ENCODE measurements at places on chromosomes 2 and 18. TPM values are rescaled to one million over a fixed set of nuclear protein-coding genes. Genes with fewer than 3 reads are reported as not detected.

DPP4 gene
- 24.2 TPM for total RNA-seq

DNA sequence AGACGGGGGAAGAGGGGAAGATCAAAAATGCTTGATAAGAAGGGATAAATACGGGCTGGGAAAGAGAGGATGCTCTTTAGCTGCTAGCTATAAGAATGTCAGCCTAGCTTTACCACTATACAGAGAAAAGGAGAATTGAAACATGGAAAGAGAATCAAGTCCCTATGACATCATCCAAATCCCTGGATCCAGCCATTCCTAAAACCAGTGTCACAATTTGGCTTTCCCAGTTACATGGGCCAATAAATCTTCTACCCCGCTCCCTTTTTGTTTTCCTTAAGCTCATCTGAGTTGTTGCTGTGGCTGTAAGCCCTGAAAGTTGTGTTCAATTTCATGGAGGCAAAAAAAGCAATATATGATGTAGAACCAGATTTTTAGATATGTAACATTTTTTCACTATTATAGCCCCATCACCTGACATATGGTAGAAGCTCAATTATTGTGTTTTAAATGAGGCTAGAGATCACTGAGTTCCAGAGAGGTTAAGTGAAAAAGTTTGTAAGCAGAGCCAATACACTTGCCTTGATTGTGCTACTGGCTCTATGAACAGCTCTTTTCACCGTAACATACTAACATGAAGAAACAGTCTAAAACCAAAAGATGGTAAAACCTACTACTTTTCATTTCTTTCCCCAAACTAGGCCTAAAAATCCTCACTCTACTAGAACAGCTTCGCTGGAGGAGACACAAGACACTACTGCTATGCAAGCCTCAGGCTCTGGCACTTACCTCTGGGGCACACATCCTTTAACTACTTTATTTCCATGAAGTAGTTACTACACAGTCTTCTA is 4.3 kb downstream of the HNRNPLL start:
- DNase-seq = peak; percentile 34

DNA sequence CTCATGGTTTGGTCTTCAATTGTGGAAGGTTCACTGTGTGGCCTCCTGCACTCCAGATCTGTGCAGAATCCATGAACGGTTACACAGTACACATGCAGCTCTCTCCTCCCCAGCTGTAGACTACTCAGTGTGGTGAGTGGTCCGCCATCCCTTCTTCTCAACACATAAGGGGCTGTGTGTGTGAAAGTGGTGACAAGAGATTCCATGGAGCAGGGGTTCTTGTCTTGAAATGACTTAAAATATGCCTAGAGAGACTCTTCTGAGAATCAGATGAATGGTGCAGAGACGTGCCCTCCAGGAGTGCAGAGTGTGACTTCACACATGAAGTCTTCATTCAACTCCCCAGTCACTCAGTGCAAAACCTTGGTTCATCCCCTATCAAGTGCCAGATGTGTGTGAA is 151.0 kb upstream of the COPS8 start:
- no peak for DNase-seq

ZNF804A gene
- total RNA-seq = 3.3 TPM

DNAH6 gene
- under 0.01 TPM for total RNA-seq

- no peak for DNase-seq
These were observed 70.6 kb upstream of the ITGB6 start for GRCh38 chr2:160270571-160271113.

DNA sequence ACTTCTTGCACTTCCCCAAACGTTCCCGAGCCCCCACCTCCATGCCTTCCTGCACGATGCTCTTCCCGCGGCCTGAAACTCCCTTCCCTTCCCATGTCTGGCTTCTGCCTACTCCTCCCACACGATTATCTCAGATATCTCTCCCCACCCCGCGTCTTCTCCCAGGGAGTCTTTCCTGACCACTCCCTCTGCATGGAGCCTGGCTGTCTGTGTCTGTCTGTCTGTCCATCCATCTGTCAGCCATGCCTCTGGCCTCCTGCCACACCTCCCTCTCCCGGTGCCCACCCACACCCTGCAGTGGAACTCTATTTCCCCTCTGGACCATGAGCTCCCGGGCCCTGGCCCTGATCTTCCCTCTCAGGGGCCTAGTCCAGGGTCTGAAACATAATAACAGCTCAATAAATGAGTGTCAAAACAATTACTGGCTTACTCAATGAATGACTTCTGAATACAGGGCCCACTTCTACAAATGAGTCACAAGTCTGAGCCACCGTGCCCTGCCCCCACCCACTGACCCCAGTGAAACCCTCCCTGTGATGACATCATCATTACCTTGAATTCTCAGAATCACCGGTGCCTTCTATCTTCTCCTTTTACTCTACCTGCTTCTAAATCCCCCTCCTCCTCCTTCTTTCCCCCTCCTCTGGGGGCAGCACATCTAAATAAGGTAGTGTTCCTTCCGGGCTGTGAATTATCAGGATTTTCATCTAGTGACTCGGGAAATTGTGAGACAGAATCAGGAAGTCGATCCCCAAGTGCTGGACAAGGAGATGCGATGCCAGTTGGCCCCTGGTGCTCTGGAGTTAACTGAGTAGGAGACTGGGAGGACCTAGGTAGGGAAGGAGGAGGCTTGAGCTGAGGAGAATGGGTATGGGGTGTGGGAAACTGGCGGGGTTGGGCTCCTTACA is 46.1 kb upstream of the PLB1 start:
- DNase-seq = peak; percentile 46

DNA sequence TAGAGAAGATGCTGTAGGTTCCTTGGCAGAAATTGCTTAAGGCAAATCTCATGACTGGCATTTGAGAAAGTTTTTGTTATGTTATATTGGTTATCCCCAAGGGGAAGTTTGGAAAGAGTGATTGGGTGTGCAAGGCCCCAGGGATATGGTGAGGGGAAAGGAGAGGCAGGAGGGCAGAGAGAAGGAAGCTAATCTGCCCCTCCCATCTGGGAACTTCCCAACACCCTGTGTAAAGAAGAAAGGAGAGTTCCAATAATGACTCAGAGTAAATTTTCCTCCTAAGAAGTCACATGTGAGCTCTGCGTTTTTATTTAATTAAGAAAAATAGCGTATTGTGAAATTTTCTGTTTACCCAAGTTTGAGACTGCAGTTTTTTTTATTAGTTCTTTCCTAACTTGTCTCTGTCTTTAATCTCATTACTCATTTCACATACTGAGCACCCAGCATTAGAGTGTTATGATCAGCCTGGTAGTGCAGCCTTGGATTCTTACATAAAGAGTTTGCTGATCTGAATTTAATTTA is 3.1 kb upstream of the KYNU start:
- peak; percentile 95 for DNase-seq

SLC9A2 gene
- total RNA-seq = not detected

B3GNT2 gene
- total RNA-seq = 12.2 TPM

ERFE gene
- 0.56 TPM for total RNA-seq

KLHL41 gene
- 0.28 TPM for total RNA-seq

DNA sequence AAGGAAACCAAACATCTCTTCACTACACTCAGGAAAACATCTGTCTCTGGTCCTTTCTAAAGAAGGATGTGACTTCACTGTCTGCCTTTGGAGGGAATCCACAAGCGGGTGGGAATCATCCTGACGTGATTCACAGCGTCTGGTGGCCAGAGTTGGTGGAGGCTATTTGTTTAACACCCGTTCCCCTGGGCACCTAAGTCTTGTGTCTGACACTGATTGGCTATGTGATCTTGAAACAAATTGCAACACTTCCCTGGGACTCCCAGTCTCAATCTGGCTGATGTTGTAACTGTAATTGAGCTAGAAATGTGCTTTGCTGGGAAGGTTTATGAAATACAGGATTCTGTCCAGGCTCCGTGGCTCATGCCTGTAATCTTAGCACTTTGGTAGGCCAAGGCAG is 28.8 kb upstream of the SIX3 start:
- DNase-seq = peak; percentile 3

GRCh38 chr2:208627110-208627884 is 220.7 kb downstream of the PTH2R start:
- no peak for DNase-seq

GRCh38 chr18:54020156-54020745 is 204.2 kb downstream of the MBD2 start:
- DNase-seq = no peak

- DNase-seq = no peak
These were observed 130.2 kb downstream of the OSR1 start for GRCh38 chr2:19228181-19228593.

DNA sequence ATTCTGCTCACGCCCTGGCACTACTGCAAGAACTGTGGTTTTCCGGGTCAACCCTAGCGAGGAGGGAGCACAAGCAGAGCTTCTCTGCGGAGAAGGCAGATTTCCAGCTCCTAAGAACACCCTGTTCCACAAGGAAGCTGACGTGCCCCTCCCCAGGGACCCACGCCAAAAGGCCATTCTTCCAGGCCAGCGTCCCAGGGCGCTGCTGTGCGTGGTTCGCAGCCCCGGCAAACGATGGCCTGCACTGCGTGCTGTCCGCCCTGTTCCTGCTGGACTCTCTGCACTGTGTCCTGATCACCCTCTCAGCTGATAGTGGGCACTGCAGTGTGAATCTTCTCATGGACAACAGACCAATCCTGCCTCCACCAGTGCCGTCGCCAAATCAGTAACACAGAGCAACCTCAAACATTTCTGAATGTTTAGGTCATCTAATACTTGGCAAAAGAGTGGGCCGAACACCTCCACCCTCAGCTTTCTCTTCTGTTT is 49.1 kb downstream of the ADI1 start:
- peak; percentile 92 for DNase-seq

- DNase-seq = peak; percentile 59
These were observed 34.4 kb upstream of the FZD7 start for GRCh38 chr2:201999279-201999678.

FN1 gene
- total RNA-seq = 7,693 TPM

- DNase-seq = no peak
These were observed 245.9 kb upstream of the REV1 start for GRCh38 chr2:99735753-99736152.

DNA sequence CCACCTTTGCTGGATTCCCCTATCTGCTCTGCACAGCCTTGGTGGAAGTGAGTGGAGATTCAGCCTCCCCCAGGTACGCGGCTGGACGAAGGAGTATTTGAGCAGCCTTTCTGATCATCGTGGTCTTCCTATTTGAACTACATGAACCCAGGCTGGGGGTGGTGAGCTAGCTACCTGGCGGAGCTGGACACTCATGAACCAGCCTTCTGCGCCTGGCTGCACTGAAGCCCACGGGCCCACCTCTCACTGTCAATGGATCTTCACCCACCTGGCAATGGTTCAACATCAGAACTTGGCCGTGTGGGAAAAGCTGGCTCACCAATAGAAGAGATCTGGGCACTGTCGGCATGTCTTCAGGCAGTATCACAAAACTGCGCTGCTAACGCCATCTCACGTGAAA is 35.4 kb downstream of the ANKMY1 start:
- no peak for DNase-seq

GRCh38 chr2:197309691-197310231 is 819 bp downstream of the ANKRD44 start:
- DNase-seq = no peak

GRCh38 chr2:127226520-127227263 is 6.6 kb upstream of the CYP27C1 start:
- DNase-seq = peak; percentile 95

DNA sequence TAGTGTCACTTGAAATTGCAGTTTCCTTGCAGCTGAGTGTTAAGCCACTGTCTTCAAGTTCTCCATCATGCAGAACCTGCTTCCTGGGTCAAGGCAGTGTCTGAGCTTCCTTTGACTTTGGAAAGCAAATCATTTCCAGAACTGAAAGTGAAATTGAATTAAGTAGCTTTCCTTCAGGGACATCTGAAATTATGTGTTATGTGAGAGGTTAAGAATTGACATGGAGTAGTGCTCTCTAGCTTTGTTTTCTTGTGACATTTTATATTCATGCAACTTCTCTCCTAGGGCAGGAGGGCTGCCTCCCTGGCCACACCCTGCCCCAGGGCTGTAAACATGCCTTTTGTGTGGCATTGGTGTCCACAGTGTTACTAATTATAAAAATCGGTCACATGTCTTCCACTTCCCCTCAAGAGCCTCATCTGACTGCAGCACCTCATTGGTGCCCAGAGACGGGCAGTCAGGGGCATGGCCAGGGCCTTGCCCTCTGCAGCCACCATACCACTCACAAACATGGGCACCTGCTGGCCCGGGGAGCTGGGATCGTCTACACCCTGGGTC is 14.4 kb downstream of the RAB12 start:
- no peak for DNase-seq
